ENCODE measurements at places on chromosomes 7 and 10.

GRCh38 chr10:31697271-31698180 lies 231.1 kb downstream of the ARHGAP12 start:
- DNase-seq, result no peak

DNA sequence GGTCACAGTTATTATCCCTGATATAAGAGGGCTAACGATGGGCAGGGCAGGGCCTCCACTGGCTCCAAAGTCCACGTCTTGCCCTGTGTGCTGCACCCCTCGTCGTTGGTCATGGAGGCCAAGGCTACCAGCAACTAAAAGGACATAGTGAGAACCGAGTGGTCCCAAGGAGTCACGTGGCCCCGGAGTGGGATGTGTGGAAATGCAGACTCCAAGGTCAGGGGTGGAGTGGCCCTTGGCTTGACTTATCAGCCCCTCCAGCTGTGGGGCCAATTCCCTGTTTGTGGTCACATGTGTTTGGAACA lies 30.7 kb downstream of the BTBD16 start:
- no peak for DNase-seq

DNA sequence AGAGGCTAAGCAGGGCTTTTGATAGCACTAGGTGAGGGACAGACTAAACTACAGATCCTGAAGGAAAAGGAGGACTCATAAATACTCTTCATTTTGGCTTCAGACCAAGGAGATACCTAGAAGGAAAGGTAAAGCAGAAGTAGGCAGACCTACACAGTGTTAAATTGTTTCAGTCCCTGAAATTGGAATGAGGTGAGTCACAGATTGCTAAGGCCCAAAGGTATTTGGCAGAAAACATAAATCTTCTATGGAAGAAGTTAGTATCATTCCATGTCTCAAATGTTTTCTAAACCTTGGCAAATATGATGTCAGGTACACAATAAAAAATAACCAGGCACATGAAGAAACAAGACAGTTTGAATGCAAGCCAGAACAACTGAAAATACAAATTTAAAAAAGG lies 30.0 kb downstream of the MTERF1 start:
- DNase-seq, result no peak

GRCh38 chr7:50416527-50417182 lies 33.5 kb downstream of the FIGNL1 start:
- no peak for DNase-seq

DNA sequence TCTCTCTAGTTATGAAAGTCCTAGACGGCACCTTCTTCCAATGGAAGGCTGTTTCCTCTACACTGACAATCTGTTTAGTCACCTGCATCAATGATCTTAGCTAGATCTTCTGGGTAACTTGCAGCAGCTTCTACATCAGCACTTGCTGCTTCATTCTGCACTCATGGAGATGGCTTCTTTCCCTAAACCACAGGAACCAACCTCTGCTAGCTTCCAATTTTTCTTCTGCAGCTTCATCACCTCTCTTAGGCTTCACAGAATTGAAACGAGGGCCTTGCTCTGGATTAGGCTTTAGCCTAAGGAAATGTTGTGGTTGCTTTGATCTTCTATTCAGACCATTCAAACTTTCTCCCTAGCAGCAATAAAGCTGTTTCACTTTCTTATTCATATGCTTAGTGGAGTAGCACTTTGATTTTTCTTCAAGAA lies 24.6 kb downstream of the NAMPT start:
- DNase-seq, result no peak

- no peak for DNase-seq
These were observed 500.2 kb upstream of the GALNT17 start for GRCh38 chr7:70631718-70632117.

DNA sequence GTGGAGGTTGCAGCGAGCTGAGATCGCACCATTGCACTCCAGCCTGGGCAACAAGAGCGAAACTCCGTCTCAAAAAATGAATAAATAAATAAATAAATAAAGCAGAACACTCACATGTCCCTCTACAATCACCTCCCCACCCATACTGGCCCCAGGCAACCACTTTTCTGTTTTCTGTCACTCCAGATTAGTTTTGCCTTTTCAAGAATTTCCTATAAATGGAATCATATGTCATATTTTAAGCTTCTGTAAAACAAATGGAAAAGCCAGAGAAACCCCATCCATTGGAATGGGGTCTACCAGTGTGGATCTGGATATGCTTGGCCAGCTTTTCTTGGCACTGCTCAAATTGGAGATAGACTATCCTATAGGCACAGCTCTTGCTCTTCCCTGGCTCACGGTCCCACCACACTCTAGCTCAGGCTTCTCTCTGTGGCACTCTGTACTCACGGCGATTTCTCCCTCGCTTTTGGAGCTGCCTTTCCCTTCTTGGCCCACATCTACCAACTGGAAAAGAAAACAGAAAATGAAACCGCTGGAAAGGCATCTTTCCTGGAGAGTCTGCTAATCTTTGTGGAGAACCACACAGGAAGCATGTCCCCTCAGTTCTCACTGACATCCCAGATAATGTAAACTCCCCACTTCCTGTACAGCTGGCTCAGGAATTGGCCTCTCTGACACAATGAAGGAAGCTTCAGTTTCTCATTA lies 210.1 kb downstream of the JCAD start:
- no peak for DNase-seq

- DNase-seq, result no peak
These were observed 176.4 kb upstream of the HPS1 start for GRCh38 chr10:98623176-98623575.

DNA sequence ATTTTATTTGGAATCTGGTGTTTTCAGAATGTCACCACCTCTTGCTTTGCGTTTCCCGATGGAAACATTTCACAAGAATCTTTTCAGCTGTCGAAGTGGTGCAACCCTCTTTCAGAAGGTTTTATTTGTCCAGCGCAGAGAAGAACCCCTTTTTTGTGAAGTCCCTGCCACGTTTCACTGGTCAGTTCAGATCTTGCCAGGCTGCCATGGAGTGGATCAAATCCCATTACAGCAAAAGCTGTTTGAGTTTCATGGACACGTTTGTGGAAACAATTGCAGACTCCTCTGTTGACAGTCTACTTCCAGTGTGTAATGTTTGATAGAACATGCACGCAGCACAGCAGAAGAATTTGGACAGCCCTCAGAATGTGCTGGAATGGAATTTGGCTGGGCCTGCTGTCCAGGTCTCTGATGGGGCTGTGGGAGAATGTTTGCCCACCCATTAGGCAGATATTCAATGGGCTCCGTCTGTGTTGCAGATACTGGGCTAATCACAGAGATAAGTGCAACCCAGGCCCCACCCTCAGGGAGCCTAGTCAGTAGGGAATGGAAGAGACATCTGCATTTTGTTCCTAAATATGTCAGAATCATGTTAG lies 143.2 kb downstream of the GRK5 start:
- no peak for DNase-seq

DNA sequence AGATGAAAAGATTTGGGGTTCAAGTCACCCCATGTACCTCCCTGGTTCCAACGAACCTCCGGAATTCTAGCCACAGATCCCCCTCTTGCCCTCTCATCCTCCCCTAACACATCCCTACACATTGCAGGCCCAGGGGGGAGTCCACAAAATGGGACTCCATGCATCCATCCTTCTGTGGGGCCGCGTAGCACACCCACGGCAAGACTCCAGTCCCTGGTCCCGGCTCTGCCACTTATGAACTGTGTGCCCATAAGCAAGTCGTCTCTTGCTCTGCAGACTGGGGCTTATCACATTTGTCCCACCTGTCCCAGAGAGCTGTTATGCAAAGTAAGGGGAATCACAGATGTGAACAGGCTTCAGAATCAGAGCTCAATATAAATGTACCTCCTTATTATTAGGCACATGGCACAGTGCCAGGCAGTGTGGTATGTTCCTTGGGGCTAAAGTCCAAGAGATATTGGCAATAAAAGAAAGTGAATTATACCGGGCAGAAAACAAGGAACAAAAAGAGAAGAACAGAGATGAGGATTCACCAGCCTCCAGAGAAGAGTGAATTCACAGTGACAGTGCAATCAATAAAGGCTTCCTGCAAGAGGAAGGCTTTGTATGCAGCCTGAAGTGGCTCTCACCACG lies 73.9 kb downstream of the KCNMA1 start:
- no peak for DNase-seq

GRCh38 chr10:30915146-30915545 lies 116.5 kb downstream of the ZNF438 start:
- no peak for DNase-seq

DNA sequence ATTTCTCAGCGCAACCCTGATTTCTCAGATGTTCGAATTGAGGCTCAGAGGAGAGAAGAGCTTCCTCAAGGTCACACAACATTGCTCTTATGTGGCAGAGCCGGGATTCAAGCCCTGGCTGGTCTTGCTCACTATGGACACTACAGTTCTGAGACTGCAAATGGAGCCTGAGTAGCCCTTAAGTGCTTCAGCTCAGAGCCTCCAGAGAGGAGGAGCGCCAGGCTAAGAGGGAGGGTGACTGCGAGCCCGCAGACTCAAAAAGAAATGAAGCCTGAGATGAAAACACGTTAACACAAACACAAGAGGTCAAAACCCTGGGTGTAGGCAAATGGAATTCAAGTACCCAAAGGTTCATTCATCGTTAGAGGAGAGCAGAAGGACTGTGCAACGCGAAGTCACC lies 13.9 kb downstream of the ARHGAP22 start:
- DNase-seq, result no peak

DNA sequence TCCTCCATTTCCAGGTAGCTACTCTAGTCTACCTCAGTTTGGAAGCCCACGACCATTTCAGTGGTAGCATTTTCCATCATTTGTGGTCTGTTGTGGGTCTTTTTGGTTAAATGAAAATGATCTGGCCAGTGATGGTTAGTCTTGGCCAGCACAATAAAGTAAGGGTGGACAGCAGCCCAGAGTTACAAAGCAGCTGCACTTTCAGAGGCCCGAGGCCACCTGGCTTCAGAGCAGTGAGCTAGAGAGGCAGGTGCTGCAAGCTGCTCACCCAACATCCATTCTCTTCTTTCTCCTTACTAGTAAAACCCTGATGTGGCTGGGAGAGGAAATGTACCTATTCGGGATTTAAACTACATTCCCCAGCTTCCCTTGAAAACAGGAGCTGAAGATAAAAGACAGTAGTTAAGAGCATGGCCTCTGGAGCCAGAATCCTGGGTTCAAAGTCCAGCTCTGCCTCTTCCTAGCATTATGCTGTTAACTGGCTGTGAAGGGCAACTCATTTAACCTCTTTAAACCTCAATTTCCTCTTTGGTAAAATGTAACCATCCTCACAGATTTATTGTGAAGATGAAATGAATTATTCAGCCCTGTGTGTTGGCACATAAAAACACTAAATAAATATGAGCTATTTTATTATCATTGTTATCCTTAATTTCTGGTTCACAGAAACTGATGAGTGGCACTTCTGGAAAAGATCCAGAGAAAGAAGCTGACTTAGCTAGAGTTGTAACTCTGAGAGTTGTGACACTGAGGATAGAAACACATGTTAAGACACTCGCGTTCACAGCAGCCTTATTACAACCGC lies 517.4 kb downstream of the PARD3 start:
- no peak for DNase-seq

GRCh38 chr7:102914585-102914984 lies 1.8 kb downstream of the LRRC17 start:
- DNase-seq, result no peak

GRCh38 chr7:130274983-130275591 lies 8.4 kb downstream of the CPA2 start:
- DNase-seq, result no peak

- DNase-seq, result no peak
These were observed 44.0 kb downstream of the COL13A1 start for GRCh38 chr10:69845574-69846292.

GRCh38 chr10:86062198-86062550 lies 304.4 kb downstream of the GRID1 start:
- no peak for DNase-seq

GRCh38 chr7:112086496-112087254 lies 119.5 kb downstream of the DOCK4 start:
- DNase-seq, result no peak

GRCh38 chr10:14180911-14181566 lies 149.7 kb downstream of the FRMD4A start:
- no peak for DNase-seq

DNA sequence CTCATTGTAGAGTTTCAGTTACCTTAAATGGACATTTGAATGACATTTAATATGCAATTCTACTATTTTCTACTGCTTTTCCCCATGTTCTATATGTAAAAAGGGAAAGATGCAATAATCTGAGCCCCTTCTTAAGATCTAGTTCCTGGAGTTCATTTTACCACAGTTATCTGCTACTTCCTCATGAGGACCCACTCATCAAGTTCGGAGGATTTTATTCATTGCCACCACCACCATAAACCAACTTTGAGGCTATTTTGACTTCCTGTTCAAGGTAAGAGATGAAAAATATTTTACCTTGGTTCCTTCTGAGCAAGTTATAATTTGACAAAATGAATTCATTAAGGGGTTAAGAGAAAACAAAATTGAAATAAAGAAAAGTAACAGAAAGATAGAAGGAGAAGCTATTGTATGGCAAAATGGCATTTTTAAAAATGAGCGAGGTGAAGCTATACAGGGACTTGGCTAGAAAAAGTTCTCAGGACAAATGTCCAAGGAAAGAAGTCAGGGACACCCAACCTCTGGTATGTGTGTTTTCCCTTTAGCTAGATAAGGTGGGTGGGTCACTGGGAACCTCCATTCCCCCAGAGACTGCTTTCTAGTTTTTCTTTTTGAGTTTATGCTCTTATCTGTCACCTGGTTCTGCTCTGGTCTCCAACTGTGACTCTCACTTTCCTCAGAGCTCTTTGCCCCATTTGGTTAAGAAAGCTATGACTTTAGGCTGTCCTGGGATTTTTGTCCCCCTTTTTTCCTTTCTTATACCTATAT lies 14.9 kb upstream of the FAM3C start:
- DNase-seq, result no peak

DNA sequence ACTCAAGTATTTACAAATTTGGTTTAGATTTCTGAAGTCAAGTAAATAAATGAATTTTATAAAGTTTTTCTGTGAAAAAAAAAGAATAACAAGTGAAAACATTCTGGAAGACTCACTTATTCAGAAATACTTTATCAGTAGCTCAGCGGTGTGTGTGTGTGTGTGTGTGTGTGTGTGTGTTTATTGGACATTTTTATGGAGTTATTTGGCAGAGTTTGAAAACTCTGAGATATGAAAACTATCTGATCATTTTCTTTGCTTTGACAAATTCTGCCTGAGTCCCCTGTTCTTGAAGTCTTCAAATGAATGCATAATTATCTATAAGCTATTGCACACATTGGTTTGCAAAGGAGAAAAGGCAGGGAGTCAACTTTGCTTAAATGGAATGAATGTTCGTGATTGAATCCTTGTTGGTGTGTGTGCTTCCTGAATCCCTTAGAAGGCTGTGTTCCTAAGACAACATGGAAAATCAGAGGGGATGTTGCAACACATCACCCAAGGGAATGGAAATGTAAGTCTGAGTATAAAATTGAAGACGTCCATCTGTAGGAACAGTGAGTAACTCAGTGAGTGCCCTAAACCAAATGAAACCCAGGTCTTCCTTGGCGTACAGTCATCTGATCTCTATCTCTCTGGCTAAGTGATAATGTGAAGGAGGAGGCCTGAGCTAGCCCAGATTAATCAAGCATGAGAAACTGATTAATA lies 160.9 kb downstream of the REEP3 start:
- DNase-seq, result no peak

- no peak for DNase-seq
These were observed 30.1 kb downstream of the VPS41 start for GRCh38 chr7:38878694-38879457.
